ENCODE measurements at places on chromosomes 1 and 21.

DNA sequence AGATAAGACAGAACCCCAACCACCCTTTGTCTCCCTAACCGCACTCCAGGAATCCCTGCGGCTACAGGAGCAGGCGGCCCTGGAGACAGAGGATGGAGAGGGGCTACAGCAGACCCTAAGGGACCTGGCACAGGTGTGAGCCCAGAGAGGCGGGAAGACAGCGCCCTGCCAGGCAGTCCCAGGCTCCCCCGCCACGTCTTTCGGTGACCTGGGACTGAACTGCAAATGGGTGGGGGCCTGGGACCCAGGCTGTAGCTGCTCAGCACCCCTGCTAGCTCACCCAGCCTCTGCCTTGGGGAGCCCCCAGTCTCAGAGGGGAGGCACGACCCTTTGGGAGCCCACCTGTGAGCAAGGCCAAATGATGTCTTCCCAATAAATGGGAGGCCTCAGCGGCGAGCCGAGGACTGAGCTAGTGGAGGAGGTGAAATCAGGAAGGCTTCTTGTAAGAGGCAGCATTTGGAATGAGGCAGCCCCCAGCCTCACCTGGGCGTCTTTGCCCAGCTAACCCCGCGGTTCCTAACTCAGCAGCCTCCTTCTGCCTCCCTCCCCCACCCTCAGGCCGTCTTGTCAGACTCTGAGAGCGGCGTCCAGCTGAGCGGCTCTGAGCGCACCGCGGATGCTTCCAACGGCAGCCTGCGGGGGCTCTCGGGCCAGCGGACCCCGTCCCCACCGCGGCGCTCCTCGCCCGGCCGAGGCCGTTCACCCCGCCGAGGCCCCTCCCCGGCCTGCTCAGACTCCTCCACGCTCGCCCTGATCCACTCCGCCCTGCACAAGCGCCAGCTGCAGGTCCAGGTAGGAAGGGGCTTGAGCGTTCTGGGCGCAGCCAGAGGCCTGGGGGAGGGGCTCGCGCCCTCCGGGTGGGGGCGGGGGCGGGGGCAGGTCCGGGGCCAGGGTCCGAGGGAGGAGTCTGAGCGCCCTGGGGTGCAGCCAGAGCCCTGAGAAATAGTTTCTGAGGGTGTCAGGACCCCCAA, 16.9 kb downstream of the CROCC start:
- DNase-seq = no peak

- DNase-seq = no peak
Observed at GRCh38 chr1:156560585-156561163, 11.7 kb downstream of the IQGAP3 start.

GRCh38 chr1:201436393-201436792, 14.9 kb upstream of the TNNI1 start:
- no peak for DNase-seq

GRCh38 chr21:39084073-39084472, 99.2 kb downstream of the PSMG1 start:
- DNase-seq = no peak

DNA sequence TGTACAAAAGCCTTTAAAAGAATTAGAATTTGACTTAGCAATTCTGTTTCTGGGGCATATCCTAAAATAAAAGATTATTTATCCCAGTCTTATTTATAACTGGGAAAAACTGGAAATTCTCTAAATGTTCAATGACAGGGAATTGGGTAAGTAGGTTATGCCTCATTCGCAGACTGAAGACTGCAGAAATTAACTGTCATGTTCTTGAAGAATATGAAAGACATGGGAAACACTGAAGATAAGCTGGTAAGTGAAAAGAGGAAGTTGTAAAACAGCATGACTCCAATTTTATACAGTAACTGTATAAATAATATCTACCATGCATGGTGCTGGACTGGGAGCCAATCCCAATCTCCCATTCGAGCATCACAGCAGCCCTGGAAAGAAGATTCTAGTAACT, 50.6 kb upstream of the SLC2A1 start:
- DNase-seq = no peak

GRCh38 chr21:26565111-26565510, 8.0 kb downstream of the CYYR1 start:
- DNase-seq = no peak

DNA sequence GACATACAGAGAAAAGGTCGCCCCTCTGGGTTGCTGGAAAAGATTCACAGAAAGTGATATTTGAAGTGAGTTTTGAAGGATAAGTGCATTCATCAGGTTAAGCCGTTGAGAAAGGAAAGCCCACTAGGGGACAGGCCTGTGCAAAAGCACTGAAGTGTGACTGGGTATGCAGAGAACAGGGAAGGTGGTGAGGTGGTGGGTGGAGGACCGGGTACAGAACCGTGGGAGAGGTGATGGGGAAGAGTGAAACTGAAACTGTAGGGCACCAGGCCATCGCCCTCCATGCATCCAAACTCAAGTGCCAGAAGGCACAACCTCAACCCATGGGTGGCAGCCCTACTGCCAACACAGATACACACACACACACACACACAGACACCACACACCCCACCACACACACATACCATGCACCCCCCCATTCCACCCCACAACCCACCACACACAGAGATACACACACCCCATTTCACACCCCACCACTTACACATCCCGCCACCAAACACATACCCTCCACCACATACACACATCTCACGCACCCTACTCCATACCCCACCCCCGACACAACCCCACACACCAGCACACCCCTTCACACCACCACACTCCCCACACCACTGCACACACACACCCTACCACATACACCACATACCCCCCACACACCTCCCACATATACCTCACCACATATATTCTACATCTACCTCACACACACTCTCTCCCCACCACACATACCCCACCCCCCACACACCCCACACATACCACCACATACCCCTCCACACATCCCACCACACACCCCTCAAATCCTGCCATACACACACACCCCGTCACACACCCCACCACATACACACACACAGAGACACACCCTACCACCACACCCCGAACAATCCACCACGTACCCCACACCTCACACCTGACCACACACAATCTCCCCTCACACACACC, 59.0 kb downstream of the TSEN15 start:
- DNase-seq = no peak

DNA sequence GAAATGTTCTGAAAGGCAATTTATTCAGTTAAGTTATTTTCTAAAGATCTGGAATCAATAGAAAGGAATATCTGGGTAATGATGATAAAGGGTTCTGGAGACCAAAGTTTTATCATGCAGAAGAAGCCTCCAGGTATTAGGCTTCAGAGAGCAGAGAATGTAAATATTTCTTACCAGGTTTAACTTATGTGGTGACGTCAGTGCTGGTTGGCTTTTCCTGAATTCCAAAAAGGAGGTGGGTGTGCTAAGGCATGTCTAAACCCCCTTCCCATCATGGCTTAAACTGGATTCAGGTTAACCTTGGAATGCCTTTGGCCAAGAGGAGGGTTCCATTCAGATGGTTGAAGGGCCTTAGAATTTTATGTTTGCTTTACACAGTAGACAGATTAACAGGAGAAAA, 829.9 kb downstream of the NCAM2 start:
- DNase-seq = no peak

DNA sequence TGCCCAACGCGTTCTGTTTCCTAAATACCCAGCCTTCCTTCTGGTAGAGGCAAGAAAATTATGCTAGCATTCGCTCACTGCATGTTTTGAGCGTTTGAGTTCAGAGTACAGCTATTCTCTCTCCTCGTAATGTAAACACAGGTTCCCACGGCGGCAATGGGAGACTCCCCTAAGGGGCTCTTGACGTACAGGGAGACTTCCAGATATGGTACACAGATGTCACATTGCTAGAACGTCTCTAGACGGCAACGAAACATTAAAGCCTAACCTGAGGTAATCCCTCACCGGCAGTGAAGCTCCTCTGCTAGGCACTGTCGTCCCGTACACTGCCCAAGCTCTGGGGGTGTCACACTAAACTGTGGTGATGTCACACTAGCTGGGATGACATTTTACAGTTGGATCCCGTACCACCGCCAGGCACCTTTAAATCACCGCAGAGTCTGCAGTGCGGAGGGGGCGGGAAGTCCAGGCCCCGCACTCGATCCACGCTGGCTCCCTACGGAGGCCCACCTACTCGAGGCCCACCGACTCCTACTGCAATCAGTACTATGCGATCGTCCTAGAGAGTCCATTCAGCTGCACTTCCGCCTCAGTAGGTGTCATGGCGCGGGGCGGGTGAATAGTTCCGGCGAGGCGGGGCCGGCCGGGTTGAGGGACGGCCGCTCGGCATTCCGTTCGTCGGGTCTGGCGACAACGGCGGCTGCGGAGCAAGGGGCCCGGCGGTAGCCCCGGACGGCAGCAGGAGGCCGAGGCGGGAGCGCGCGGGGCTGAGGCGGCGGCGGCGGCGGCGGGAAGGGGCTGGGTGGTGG, at the start of gene HIPK1:
Gene HIPK1 (plus strand): TSS at position 384 of the 809 bp plus-strand sequence.
- peak; percentile 96 for DNase-seq

DNA sequence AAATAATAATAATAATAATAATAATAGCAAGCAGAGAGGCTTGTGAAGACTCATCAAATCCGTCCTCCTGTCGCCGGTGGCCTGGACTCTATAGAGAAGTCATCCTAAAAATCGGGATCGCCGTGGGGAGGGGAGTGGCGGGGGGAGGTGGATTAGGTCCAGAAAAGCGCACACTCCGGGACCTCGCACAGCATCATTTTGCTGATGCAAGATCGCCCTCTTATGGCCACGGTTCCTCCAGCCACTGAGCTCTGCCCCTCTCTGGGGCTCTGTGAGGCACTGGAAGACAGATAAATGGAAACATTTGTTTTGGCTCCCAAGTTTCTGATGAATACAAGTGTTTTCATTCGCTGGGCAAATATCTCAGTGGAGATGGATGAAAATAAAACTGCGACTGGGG, 612.0 kb downstream of the MATN1 start:
- DNase-seq = no peak

- no peak for DNase-seq
Observed at GRCh38 chr1:59271561-59272260, 25.2 kb upstream of the FGGY start.

DNA sequence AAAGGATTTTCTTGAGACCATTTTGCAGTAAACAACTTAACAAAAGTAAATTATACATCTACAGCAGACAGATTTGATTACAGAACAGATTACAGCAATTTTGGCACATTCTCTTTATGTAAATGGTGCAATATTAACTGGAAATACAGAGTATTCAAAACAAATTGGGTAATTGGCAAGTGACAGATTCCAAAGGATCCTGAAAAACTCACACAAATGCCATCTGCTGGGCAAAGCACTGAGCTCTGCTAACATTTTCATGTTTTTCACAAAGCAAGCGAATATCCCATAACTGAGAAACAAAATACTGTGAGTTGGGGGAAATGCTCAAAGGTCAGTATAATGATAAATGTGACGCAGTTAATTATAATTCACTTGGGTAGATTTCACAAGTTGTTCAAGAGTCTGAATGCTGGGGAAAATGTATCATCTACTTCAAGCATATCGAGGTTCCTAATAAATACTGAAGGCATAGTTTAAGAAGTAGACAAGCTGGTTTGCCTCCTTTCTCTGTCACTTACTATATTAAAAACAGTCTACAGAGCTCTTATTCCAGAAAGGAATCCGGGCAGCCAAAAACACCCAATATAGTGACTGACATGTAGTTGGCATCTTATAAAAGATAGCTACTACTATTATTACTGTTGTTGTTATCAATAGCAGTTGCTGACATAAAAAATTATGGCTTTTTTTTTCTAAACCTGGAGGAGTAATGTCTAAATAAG, 75.8 kb upstream of the SDC3 start:
- no peak for DNase-seq
